ENCODE measurements at places on chromosomes 2 and 18.

GRCh38 chr2:42755191-42755880, 8.6 kb downstream of the OXER1 start:
- no peak for DNase-seq

GRCh38 chr2:103484906-103485305, 723.1 kb downstream of the TMEM182 start:
- no peak for DNase-seq

- DNase-seq, result no peak
Observed at GRCh38 chr2:46568212-46569009, 89.0 kb downstream of the TMEM247 start.

DNA sequence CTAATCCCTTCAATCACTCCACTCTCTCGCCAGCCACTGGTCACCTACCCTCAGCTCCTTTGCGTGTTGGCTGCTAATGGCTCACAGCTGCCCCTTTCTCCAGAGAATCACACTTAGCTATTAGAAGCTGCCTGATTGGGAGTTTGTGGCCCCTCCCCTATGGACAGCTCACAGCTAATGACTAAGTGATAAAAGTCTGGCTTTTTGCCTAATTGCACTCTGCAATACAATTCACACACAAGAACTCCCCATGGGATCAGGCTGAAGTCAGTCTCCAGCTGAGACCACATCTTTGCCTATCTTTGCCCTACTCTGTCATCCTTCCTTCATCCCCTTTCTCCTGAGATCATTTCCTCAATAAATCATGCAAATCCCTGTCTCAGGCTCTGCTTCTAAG, 701.9 kb upstream of the RAB6C start:
- DNase-seq, result no peak

DNA sequence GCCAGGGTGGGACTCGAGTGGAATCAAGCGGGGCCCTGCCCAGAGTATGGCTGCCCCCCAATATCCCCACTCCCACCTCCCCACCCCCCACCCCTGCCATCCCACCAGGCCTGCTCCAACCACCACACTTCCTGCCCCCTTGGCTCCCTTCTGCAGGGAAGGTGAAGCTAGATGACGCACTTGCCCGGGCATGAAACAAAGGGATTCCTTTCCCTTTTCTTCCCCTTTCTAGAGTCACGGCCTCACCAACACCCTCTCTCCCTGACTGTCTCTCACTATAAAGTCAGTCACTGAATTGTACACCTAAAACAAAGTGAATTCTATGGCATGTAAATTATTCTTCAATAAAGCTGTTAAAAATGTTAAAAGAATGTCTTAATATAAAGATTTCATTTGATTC, 16.0 kb downstream of the ZBTB7C start:
- no peak for DNase-seq

DNA sequence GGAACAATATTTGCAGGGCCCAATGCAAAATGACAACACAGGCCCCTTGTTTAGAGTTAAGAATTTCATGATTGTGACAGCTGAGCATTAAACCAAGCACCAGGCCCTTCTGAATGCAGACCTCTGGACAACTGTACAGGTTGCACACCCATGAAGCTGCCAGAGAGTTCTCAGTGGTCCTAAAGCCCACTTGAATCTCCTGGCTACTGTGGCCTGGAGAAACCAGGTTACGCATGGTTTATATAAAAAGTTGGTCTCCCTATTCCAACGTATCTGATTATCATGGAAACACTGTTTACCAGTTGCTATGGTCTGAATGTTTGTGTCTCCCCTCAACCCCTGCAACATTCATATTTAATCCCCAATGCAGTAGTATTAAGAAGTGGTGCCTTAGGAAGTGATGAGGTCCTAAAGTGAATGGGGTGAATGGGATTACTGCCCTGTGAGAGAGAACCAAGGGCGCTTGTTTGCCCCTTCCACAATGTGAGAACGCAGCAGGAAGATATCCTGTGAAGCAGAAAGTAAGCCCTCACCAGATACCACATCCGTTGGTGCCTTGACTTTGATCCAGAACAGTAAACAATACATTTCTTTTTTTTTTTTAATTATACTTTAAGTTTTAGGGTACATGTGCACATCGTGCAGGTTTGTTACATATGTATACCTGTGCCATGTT, 48.0 kb upstream of the ANXA4 start:
- peak; percentile 9 for DNase-seq
